DMS79 treated with DMSO at 0.1 percent for 48 hours (cell line): ENCODE measurements at places on chromosomes 7 and 10.
A peak's percentile ranks its signal among the peaks of the same experiment; 100 is the strongest.

DNA sequence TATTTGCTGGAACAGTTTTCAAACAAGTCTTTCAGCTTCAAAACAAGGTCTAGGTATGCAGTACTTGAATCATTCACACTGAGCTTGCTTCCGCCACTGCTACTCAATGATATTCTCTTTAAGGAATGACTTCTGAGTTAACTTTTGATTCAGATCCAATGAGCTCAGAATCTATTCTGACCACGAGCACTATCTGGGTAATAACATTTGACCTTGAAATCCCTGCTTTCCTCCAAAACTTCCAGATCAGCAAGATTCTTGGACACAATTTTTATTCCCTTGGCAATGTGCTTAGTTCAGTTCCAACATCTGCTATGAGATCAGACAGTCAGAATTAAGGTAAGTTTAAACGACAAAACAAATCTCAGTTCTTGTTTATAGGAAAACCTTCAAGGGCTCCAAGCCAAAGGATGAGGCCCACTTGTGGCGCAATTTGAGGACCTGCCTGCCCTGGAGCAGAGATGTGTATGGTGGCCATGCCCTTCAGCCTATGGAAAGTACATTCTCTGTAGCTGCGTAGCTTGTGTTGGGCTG lies 87.2 kb downstream of the RNF216 start:
- DNase-seq = no peak

DNA sequence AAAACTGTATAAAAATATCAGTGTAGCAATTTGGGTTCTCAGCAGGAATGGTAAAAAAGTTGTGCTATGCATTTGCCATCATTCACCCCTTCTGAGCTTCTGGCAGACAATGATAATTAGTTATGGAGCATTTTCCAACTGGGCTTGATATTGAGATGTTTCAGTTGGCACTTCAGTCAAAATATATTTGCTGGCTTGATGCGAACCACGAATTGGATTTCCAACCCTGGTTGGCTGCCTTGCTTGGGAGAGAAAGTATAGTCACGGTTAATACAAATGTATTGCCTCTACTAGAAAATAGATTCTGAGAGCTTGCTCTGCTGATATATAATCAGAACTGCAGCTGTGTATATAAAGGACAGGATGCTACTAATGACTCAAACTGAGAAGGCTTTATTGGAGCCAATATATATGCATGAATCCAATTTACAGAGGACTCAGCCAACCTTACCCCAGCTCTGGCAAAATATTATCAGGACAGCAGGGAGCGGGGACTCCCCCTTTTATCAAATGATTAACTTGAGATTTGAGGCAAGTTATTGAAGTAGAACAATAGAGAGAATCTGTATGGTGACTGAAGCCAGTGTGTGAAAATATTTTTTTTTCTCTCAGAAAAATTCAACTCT lies 219.8 kb upstream of the SMIM30 start:
- DNase-seq = no peak

GRCh38 chr7:100166317-100166940 lies 2.0 kb downstream of the GAL3ST4 start:
- no peak for DNase-seq

GRCh38 chr10:132265890-132266496 lies 41.8 kb downstream of the STK32C start:
- DNase-seq = peak; percentile 41

GRCh38 chr7:117979954-117980497 lies 106.8 kb upstream of the CTTNBP2 start:
- DNase-seq = no peak

- DNase-seq = no peak
Measured at GRCh38 chr10:43962346-43963191, 313.9 kb upstream of the ZNF32 start.

GRCh38 chr10:15744217-15744865 lies 24.6 kb upstream of the ITGA8 start:
- DNase-seq = no peak

DNA sequence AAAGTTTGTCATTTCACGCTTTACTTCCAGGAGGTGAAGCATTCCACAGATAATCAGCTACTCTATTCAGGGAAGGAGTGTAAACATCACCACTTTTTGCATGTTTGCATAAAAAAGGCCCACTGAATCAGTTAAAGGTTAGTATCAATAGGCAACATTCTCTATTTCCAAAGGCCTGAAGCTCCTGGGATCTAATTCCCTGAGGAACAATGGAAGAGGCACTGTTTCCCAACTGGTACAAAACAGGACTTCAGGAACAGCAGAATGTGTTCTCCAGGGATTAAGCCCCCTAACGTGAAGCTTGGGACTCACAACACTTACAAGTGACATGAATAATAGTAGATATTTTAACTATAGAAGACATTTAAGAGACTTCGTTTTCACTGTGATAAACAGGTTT lies 6.1 kb downstream of the LRRN3 start:
- DNase-seq = no peak

- no peak for DNase-seq
Measured at GRCh38 chr7:102992938-102993717, 80.3 kb downstream of the LRRC17 start.

GRCh38 chr7:25149836-25150235 lies 24.8 kb upstream of the CYCS start:
- no peak for DNase-seq

GRCh38 chr10:51522858-51523257 lies 176.5 kb downstream of the CSTF2T start:
- DNase-seq = no peak

DNA sequence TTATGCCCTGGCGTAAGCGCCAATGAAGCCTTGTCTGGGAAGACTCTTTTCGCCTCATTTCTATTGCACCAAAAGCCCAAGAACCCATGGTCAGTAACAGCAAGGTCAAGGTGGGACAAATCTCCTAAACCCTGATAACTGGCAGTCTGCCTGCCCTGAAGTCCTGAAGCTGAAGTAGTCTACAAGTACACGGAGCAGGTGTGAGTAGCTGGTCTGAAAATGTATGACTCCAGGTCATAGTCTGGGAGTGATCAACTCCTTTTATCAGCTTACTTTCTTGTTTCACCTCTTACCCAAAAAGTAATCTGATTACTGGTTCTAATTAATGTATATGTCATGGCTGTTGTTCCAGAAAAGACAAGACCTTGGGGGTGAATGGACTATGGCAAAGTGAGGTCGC lies 107.3 kb upstream of the EFCAB10 start:
- DNase-seq = peak; percentile 44

GRCh38 chr10:4385231-4385870 lies 440.7 kb upstream of the AKR1E2 start:
- DNase-seq = no peak

- no peak for DNase-seq
Measured at GRCh38 chr10:44383749-44384600, 922 bp downstream of the CXCL12 start.

- no peak for DNase-seq
Measured at GRCh38 chr10:44569193-44570091, 184.5 kb upstream of the CXCL12 start.

DNA sequence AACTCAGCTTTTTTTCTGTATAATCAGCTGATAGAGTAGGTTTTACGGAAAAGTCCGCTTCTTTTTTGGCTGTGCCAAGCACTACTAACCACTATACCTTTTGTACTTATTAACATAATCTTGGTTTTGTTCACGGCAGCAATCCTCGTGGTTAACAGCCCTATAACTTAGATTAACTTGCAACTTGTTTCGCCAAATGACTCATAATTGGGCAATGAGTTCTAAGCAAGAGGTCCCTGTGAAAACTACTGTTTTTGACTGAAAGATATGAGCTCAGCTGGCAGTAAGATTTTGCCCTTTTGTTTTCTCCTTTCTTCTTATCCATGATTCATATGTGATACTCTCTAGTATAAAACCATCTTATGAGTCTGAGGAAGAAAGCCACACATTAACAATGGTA lies 345.0 kb upstream of the PCDH15 start:
- no peak for DNase-seq

GRCh38 chr7:34320926-34321661 lies 336.9 kb upstream of the NPSR1 start:
- DNase-seq = peak; percentile 23

- no peak for DNase-seq
Measured at GRCh38 chr7:2417981-2418481, 14.6 kb downstream of the CHST12 start.

GRCh38 chr10:488081-488932 lies 201.2 kb downstream of the DIP2C start:
- peak; percentile 22 for DNase-seq

DNA sequence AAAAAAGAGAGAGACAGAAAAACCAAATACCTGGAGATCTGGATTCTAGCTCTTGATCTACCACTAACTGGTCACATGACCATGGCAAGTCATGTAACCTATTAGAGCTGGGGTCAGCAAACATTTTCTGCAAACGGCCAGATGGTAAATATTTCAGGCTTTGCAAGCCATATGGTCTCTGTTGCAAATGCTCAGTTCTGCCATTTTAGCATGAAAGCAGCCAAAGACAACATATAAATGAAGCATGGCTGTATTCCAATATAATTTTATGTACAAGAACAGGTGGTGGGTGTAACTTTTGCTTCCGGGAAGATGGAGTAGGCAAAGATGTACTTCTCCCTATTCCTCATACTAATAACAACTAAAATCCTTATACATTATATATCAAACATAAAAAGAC lies 6.7 kb downstream of the FRA10AC1 start:
- no peak for DNase-seq

GRCh38 chr7:51000956-51001355 lies 218.3 kb upstream of the GRB10 start:
- no peak for DNase-seq
